ENCODE measurements at places on chromosomes 5 and 9. TPM values are rescaled to one million over a fixed set of nuclear protein-coding genes. Genes with fewer than 3 reads are reported as not detected.

DNA sequence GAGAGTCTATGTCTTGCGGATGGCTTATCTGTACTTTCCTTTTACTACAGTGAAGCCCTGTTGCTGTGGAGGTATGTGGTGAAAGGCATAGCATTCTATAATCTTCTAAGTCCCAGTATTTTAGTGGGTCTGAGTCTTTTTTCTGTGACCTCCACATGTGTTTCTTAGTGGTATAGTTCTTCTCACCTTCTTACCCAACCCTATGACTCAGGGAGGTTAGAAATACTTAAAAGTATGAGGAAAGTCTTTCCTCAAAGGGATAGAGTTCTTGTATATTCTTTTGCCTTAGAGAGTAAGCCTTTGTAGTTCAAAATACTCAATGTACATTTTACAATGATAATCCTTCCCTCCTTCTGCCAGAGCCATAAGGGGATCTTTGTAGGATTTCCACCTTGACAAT is 621.9 kb upstream of the CTNND2 start:
- DNase-seq, result no peak

- no peak for DNase-seq
These were observed 206.6 kb downstream of the SEMA5A start for GRCh38 chr5:9339206-9339818.

- DNase-seq, result no peak
These were observed 1019.5 kb downstream of the NR2F1-AS1 start for GRCh38 chr5:92561411-92561959.

DNA sequence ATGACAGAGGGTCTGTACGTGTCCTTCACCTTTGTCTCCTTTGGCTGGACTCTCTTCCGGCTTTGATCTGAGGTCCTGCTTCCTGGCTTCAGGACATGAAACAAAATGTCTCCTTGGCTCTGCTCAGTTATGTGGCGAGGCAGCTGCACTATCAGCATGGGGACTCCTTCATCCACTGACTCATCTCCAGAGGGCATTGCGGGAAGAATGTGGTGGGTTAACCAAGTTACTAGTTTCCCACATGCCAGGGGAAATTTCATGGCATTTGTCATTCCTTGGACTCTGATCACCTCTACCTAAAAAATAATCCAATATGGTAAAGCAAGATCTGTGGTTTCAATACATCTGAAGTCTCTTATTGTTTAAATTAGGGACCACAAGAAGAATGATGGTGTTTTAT is 259.7 kb downstream of the MED10 start:
- no peak for DNase-seq

GRCh38 chr9:115250621-115251032 is 132.7 kb upstream of the TNC start:
- no peak for DNase-seq

GRCh38 chr9:27939186-27939585 is 365.9 kb upstream of the C9orf72 start:
- no peak for DNase-seq

DNA sequence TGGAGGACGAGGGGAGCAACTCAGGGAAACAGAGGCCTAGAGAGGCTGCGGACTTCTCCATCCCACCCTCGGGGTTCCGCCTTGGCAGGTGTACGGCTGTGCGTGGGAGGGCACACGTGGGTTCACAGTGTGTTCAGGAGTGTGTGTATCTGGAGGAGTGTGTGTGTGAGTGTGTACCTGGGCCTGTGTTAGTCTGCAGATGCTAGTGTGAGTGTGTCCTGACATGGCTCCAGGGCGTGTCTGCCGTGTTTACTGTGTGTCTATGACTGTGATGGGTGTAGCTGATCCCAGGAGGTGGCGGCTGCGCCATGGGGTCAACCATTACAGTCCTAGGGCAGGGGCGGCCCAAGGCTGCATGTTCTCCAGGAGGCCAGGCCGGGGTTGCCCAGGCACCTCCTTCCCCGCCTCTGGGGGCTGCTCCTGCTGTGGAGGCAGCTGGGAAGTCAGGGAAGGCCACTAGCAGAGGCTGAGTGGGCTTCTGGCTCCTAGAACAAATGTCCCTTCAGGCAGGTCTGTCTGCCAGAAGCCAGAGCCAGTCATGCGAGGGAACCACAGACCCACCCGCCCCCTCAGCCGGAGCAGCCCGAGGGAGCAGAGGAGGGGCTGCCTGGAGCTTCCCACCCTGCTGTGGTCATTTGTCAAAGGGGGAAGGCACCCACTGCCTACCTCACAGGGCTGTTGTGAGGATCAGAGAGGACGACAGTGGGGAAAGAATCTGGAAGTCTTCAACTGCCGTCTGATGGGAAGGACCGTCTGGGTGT is 21.4 kb downstream of the CRB2 start:
- no peak for DNase-seq

- no peak for DNase-seq
These were observed 33.2 kb downstream of the FBXO38 start for GRCh38 chr5:148416921-148417320.

- no peak for DNase-seq
These were observed 3.8 kb downstream of the ATP6V1G1 start for GRCh38 chr9:114591291-114591787.

GRCh38 chr9:23341346-23341745 is 484.7 kb downstream of the ELAVL2 start:
- DNase-seq, result no peak

GRCh38 chr9:113929634-113930389 is 53.7 kb downstream of the ZNF618 start:
- no peak for DNase-seq

DNA sequence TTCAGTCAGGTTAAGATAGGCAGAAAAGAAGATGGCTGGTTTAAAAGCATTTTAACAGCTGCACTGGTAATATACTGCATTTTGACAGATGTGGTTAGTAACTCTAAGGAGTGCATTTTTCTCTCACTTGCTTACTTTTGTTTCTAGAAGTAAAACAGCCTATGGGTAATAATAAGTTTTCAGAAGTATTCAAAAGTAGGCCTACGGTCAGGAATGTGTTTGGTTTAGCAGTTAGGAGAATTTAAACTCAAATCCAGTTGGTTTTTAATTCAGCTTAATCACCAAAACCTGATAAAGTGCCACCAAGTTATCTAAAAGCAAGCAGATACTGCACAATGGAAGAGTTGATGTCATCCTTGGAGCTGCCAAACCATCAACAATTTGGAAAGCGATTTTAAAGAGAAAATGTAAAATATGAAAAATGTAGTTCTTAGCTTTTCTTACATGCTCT is 160.3 kb downstream of the ARSB start:
- no peak for DNase-seq

DNA sequence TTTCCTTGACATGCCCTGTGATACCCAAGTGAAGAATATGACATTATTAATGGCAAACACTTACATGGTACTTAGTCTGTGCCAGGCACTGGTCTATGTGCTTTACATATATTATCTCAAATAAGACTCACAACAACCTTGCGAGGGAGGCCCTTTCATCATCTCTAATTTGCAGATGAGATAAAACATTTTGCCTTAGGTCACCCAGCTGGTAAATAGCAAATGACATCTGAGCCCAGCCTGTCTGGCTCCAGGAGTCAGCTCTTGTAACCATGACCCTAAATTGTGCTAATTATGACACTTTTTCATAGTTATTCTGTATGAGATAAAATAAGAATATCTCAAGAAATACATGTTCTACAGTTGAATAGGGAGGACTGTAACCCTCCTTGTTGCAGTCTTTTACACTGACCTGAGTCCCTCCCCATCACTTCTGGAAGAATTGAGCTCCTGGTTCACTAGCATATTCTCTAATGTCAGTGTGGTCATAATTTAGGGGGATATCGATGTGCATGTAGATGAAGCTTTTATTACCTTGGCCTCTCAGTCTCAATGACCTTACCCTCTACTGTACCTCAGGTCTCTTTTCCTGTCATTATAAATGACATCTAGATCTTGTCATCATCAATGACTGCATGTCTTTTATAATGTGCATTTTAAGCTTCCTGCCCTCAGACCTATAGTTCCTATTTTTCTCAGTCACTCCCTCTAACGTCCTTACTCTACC is 126.1 kb upstream of the HAPLN1 start:
- DNase-seq, result no peak

GRCh38 chr5:142080248-142080647 is 28.3 kb upstream of the NDFIP1 start:
- DNase-seq, result no peak

DNA sequence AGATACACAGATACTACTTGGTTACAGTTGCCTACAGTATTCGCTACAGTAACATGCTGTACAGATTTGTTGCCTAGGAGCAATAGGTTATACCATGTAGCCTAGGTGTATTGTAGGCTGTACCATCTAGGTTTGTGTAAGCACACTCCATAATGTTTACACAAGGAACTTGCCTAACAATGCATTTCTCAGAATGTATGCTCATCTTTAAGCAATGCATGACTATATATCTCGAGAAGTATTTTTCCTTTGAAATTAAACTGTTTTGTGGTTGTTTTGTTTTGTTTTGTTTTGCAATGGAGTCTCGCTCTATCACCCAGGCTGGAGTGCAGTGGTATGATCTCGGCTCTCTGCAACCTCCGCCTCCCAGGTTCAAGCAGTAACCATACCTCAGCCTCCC is 25.3 kb downstream of the LRRC70 start:
- DNase-seq, result no peak

DNA sequence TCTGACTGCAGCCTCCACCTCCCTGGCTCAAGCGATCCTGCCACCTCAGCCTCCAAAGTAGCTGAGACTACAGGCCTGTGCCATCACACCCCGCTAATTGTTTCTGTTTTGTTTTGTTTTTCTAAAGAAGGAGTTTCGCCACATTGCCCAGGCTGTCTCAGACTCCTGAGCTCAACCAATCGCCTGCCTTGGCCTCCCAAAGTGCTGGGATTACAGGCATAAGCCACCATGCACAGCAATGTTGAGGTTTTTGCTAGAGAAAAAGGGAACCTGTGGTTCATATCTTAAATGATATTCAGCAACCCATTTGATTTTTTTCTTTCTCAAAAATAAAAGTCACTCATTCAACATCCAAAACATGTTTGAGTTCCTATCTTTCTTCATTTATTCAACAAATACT is 20.4 kb upstream of the DELE1 start:
- no peak for DNase-seq

DNA sequence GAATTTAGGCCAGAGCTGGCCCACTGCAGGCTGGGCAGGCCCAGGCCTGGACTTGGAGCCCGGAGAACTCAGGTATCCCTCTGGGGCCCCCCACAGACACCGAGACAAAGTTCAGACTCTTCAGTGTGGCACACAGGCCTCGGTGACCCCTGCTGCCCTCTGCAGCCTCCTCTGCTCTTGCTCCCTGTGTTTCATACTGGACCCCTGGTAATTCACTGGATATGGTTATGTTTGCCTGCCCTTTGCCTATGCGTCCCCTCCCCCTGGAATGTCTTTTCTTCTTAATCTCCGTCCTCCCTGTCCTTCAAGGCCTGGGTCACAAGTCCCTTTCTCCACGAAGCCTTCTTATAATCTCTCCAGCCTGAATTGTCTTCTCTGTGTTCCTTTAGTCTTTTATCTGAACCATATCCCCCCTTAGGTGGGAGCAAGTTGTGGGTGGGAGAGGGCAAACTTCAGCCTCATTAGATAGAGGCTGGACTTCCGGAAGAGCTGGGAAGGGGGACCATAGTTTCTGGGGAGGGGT is 30.1 kb downstream of the GSN start:
- no peak for DNase-seq

DNA sequence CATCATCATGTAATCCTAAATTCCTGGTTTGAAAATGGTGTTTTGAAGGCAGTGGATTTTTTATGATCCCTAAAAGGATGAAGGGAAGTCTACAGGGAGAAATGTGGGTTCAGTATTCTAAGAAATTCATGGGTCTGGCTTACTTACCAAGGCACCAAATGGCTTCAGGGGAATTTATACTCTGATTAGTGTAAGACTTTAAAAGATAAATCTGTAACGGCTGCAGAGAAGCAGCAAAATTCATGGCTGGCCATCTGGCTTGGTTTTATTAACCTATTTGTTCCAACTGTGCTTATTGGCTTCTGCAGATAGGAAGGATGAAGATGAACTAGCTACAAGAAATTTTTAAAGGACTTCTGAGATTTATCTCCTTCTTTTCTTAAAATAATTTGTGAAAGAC is 222.8 kb downstream of the TENT4A start:
- no peak for DNase-seq

GRCh38 chr9:130345897-130346385 is 80.4 kb downstream of the HMCN2 start:
- DNase-seq, result no peak

DNA sequence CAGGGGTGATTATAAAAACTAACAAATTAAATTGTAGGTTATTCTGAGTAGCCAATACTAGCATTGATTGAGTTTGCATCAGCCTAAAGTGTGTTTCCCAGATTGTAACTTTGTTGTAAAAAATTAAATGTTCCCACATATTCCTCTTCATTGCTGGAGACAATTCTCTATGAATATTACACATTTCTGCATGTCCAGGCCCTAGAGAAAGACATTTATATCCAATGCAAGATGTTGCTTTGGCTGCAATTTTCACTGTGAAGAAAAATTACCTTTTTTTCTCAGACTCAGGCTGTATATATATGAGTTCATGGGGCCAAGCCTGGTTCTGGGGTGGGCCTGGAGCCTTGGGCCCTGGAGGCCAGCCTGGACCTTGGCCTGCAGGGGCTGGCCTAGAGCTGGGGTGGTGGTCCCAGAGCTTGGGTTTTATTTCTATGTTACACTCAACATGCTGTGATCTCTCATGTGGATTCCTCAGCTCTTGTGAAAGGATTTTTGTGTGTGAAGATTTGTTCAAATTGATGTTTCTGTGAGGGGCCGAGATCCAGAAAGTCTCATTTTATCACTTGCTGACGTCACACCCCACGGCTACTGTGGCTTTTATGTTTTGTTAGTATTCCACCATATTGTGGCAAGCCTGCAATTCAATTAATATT is 232.5 kb downstream of the SPATA31A1 start:
- DNase-seq, result peak; percentile 59

DNA sequence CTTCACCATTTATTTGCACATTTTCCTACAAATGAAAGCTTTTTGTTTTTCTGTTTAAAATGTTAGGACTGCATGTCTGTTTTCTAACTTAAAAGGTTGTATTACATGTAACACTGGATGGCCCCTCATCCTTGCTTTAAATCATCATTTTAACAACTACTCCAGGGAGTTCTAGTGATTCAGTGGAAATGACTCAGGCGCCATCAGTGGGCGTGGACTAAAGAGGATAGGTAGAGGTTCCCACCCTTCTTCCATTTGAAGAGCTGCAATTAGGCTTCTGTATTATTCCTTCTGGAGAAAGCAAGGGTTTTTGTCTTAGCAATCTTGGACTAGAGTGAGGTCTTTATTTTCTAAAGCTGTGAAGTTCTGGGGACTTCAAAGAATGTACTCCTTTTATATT is 213.7 kb downstream of the TMEM38B start:
- no peak for DNase-seq

GRCh38 chr5:8766448-8766847 is 779.4 kb downstream of the SEMA5A start:
- no peak for DNase-seq

Gene SLC36A3
- total RNA-seq, result not detected

Gene LVRN
- 0.39 TPM for total RNA-seq

Gene CBY3
- total RNA-seq, result not detected

Gene NFX1
- 29.1 TPM for total RNA-seq

Gene CDC25C
- not detected for total RNA-seq

Gene MACROH2A1
- total RNA-seq, result 149 TPM

Gene SLC24A2
- total RNA-seq, result not detected

Gene ENTPD2
- 0.41 TPM for total RNA-seq

Gene GPR151
- not detected for total RNA-seq

Gene PRDM9
- total RNA-seq, result not detected

Gene CCL21
- 26.5 TPM for total RNA-seq

Data from right atrium auricular region (tissue), 2 donors.